ENCODE measurements at places on chromosomes 5 and 9.

- DNase-seq, result no peak
Measured at GRCh38 chr5:144468571-144468970, 297.9 kb downstream of the KCTD16 start.

DNA sequence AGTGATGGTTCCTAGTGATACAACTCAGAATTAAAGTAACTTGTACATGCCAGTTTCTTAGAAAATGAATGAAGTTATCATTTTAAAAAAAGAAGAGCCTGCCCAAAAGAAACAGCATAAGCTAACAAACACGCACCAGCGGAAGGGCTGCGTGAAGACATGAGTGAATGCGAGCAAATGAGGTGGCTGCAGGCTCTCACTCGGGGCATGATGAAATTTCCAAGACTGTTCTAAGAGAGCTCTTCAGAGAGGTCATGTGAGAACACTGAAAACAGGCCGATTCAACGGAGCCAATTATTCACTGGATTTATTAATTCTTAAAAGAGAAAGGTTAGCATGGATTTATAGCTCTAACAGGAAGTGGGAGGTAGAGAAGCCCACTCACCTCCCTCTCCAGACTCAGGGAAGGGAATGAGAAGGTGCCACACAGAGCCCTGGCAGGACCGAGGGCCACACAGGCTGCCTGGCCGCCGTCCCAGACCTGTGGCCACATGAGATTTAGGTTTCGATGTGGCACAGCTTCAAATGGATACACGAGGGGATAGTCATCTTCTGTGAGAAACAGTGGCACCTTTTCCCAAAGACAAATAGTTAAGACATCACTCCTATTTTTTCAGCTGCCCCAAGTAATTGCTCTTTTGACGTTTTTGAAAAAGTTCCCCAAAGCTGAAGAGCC lies 55.5 kb downstream of the HABP4 start:
- DNase-seq, result no peak

DNA sequence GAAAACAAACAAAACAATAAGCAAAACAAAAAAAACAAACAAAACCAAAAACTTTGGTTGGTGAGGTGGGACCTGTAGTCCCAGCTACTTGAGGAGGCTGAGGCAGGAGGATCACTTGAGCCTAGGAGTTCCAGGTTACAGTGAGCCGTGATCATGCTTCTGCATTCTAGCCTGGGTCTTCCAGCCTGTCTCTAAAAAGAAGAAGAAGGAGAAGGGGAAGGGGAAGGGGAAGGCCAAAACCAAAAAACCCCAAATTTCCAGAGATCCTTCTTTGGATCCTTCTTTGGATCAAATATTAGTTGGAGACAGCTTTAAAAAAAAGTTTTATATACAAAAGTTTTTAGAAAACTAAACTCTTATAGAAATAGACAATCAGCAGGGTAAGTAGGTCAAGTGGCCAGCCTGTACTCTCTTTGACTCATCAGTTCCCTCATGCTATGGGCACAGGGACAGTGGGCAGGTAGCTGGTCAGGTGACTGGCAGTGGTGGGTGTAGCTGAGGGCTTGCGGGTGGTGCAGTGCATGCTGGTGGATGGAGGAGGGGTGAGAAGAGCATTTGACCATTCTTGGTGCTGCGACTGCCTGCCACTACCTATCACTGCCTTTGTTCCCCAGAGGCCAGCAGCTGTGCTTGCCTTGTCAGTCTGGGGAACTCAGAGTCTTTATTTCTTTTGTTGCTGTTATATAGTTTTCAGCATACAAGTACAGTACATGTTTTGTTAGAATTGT lies 12.6 kb downstream of the RCL1 start:
- DNase-seq, result no peak

GRCh38 chr5:39131210-39132127 lies 57.3 kb upstream of the RICTOR start:
- no peak for DNase-seq

GRCh38 chr9:14941501-14942405 lies 31.5 kb upstream of the FREM1 start:
- no peak for DNase-seq

DNA sequence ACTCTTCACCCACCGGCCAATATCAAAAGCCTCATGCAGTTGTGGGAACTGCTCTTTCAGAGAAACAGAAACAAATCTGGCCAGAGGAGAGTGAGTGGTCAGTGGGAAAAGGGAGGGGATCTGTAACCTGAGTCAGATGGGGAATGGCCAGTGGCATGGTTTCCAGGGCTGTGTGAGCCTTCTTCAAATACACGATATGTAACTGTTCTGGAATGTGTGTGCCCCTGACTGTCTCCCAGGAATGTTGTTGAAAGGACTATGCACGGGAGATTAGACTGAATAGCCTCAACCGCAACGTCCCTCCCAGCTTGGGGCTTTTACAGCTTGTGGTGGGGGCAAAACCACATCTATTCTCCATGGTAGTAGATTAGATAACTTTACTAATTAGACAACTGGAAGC lies 60.8 kb downstream of the SH3TC2 start:
- DNase-seq, result no peak

DNA sequence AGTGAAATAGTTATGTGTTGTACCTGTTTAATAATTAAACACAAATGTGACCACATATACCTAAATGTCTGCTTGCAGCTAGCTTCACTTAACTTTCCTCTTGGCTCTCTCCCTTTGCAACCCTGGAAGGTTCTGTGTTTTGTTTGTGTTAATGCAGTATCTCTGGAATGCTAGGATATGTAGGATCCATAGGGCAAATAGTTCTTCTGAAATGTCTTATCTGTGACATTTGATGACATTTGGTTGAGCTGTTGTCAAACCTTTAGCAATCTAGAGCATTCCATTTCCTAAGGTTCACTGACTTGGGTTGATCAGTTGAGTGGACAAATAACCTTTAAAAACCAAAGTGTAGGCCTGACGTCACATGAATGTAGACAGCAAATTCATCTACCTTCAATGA lies 21.8 kb downstream of the CTNNA1 start:
- DNase-seq, result no peak

DNA sequence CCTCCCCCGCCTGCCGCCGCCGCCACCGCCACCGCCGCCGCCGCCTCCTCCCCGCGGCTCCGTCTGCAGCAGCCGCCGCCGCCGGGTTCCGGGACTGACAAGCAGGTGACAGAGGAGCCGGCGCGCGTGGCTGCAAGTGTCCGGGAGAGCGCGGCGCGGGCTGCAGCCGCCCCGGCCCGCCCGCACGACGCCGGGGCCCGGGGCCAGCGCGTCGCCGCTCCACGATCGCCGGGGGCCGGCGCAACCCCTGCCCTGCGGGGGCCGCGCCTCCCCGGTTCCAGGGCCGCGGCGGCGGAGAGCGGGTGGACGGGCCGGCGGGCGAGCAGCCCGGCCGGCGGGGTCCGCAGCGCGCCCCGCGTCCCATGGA lies 343 bp downstream of the LMX1B start:
- no peak for DNase-seq

- no peak for DNase-seq
Measured at GRCh38 chr9:81650586-81651515, 38.5 kb downstream of the TLE1 start.

DNA sequence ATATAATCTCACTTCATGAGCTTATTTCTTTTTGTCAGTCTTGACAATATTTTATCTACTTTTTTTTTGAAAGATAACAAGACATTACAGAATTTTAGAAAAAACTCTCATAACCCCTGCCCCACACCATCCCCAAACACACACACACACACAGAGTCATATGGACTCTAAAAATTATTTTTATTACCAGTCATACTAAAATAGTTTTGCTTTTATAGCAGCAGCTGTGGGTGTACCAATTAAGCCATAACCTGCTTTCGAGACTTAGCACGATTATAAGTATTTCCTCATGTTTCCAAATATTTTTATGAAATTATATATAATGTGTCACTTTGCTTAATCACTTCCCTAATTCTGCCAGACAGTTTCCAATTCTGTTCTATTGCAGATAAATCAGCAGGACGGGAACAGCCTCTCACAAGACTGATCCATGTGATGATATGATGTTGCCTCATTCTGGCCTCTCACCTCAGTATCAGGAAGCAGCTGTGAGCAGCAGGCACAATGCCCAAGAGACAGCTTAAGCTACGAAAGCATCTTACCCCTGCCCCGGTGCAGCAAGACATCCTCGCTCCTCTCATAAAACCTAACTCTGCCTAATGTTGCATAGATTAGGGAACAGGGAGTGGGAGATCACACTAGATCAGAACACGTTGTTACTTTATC lies 7.0 kb downstream of the PDCL start:
- DNase-seq, result no peak

DNA sequence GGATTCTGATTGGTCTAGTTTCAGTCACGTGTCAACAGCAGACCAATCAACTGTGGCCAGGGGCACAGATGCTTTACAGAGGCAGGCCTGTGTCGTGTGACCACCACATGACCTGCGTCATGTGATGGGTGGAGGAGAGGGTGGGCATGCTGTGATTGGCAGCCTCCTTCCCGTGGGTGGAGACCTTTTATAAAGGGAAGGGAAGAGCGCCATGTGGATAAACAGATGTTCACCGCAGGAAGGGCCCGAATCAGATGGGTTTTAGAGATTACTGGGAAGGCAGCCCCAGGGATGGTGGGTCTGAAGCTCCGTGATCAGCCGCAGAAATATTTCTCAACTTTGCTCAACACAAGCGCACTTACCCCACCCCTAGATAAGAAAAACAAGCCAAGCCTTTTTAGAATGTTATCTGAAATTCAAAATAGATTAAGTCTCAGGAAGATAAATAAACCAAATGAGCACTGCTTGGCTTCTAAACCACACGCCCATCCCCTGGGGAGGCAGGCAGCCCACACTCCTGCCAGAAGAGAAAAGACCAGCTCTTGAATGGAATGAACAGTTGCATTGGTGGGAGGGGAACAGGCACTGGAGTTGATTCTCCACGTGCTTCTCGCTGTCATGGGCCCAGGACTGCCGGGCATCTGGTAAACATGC lies 43.6 kb downstream of the ROPN1L start:
- no peak for DNase-seq

- DNase-seq, result no peak
Measured at GRCh38 chr5:113188436-113188835, 211.8 kb downstream of the DCP2 start.

DNA sequence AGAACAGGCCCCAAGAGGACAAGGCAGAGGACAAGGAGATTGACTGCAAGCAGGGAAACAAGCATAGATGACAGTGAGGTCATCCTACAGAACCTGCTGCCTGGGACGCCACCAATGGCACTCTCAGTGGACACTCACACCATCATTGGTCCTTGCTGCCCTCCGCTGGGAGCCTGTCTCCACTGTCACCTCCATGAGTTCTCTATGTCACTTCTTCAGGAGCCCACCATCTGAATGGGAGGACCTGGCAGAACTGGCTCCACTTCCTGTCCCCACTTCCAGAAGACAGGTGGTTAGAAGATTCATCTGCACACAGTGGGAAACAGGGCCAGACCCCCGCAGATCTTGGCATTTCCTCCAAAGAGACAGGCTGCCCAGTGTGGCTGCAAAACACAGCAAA lies 188.9 kb downstream of the HSD17B3 start:
- no peak for DNase-seq

All from keratinocyte (primary cell).